ENCODE measurements at places on chromosomes 5 and 9.

DNA sequence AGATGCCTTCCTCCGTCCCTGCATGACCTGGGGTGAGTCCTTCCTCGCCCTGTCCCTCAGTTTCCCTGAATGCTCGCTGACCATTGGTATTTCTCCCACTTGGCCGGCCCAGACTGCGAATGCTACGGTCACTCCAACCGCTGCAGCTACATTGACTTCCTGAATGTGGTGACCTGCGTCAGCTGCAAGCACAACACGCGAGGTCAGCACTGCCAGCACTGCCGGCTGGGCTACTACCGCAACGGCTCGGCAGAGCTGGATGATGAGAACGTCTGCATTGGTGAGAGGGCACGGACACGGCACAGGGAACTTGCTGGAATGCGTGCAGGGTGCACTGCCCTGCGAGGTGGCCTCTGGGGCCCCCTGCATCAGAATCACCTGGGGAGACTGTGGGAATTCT is 77.1 kb downstream of the NTNG2 start:
- DNase-seq = no peak

- no peak for DNase-seq
These were observed 165.1 kb upstream of the S1PR3 start for GRCh38 chr9:88826181-88826580.

GRCh38 chr5:178201221-178201926 is 3.0 kb upstream of the HNRNPAB start:
- DNase-seq = no peak

GRCh38 chr5:14204011-14204670 is 61.0 kb downstream of the TRIO start:
- DNase-seq = no peak

DNA sequence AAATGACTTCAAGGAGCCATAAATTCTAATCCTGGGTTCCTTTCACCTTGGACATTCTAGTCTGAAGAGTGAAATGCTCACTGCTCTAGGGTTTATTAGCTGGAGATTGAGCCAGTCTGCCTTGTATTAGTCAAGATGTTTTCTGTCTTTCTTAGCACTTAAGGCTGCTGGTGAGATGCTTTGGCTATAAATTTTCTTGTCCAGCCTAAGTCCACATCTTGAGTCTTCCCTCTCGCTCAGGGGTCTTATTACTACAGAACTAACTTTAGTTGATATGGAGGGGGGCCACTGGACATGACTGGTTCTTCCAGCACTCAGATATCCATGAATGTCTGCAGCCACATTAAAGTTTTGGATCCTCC is 316.4 kb downstream of the ARHGAP26 start:
- DNase-seq = no peak

DNA sequence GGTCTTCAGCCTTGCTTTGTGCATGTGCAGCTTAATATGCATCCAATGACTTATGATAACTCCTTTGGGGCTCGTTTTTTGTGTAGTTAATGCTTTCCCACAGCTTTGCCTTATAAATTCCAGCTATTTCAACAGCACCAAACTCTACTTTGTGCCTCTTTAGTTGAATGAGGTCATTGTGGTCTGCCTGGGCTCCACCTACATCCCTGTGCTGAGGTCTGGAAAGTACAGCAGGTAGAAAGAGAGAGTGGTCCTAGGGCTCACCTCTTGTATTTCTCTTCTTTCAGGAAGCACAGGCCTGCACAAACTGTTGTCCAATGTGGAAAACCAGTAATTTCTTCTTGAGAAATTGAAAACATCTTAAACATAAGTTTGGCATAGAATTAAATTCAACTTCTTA is 167.2 kb downstream of the XRCC4 start:
- no peak for DNase-seq

DNA sequence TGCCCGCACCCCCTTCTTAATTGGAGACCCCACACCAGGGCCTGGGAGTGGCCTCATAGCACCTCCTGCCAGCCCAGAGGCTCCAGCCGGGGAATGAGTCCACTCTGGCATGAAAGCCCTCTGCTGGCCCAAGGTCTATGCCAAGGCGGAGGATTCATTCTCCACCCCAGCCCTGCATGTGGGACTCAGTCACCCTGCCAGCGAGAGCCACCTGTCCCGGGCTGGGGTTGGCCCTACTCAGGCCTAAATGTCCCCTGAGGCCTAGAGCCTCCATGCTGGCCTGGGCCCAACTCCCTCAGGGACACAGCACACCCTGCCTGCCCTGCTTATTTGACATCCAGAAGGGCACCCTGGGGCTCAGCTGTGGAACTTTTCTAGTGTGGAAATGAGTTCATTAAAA is 1.0 kb upstream of the RAPGEF1 start:
- no peak for DNase-seq

- DNase-seq = no peak
These were observed 3.3 kb downstream of the TLX3 start for GRCh38 chr5:171312129-171312974.

DNA sequence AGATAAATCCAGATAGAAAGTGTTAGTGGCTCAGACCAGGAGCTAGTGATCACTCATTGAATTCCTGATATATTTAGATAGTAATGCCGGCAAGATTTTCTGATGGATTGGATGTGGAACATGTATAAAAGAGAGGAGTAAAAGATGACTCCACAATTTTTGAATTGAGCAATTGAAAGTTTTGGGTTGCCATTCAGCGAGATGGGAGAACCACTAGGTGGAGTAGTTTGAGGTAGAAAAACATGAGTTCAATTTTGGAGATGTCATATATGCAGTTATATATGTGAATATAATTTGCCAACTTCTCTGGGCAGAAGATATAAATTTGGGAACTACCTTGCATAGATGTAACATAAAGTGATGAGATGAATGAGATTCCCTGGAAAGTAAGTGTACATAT is 502.5 kb upstream of the SEMA6A start:
- DNase-seq = no peak

DNA sequence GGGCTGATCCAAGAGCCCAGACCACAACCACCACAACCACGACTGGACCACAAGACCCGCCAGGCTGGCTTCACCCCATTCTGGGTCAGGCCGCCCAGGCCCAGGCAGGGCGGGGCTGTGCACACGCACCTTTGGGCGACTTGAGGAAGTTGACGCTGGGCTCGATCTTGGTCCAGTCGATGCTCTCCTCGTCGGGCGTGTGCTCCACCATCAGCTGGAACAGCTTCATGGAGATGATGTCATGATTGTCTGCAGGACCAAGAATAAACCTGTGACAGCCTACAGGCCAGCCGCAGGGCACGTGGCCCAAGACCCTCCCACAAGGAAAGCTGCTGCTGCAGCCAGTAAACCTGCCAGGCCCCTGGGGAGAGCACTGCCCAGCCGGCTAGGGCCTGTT is 17.3 kb downstream of the LMAN2 start:
- DNase-seq = no peak

DNA sequence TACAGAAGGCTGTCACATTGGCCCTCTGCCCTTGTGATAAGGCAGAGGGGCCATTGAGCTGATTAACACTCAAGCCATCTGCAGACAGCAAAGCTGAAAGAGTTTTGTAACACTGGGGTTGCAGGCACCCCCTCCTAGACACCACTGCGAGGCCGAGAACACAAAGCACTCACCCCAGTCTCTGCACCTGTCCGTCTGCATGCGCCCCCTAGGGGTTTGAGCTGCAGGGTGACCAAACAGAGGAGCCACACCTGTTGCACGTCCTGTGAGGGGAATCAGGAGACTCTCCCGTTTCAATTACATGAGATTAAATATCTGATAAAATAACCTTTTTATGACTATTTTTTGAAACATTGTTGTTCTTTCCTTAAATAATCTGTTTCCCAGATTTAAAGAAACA is 1180.4 kb downstream of the CDH9 start:
- no peak for DNase-seq

GRCh38 chr9:102514541-102514940 is 480.6 kb upstream of the CYLC2 start:
- no peak for DNase-seq

DNA sequence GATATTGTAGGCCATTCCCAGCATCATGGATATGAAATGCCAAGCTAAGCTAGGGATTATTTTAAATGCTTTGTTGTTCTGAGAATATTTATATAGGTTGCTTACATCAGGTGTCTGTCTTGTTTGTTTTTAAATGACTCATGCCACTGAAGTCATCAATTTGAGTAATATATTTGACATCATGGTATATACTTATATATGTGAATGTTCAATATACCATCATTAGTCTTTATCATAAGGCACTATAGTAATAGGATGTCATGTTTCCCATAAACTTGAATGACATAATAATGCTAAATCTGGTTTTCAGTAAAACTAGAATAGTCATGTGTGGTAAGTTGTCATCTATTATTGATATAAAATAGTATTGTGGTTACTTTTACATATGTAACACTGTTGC is 13.1 kb downstream of the C9orf85 start:
- no peak for DNase-seq

GRCh38 chr9:121271368-121272341 is 3.7 kb downstream of the GSN start:
- no peak for DNase-seq

- no peak for DNase-seq
These were observed 122.4 kb downstream of the TRIO start for GRCh38 chr5:14265570-14265969.

GRCh38 chr9:131449276-131449675 is 53.4 kb upstream of the POMT1 start:
- DNase-seq = no peak

- no peak for DNase-seq
These were observed 1.5 kb downstream of the PKN3 start for GRCh38 chr9:128703616-128704355.

DNA sequence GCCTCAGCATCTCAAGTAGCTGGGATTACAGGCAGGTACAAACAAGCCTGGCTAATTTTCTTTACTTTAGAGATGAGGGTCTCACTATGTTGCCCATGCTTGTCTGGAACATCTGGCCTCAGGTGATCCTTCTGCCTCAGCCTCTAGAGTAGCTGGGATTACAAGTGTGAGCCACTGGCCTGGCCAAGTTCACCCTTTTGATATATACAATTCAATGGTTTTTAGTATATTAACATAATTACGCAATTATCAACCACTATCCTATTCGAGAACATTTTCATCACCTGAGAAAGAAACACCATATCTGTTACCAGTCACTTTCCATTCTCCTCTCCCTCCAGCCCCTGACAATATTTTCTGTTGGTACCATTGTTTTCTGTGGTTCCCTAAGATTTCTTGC is 3.7 kb upstream of the CDC23 start:
- no peak for DNase-seq

GRCh38 chr5:7897014-7897600 is 28.2 kb downstream of the MTRR start:
- DNase-seq = no peak

DNA sequence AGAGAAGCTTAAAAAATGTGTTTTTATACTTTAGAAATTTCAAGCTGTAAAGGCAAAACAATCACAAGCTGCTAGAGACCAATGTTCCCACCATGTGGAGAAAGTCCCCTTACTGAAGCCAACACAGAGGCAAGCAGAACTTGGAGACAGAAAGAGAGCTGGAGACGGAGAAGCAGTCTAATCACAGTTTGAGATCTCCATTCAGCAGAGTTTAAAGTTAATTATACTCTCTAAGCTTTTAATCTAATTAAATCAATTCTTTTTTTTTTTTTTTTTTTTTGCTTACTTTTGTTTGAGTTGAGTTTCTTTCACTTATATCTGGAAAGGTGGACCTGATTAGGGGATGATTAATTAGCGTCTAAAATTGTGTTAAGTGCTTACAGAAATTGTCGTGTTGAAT is 1534.3 kb downstream of the MAT2B start:
- DNase-seq = no peak

DNA sequence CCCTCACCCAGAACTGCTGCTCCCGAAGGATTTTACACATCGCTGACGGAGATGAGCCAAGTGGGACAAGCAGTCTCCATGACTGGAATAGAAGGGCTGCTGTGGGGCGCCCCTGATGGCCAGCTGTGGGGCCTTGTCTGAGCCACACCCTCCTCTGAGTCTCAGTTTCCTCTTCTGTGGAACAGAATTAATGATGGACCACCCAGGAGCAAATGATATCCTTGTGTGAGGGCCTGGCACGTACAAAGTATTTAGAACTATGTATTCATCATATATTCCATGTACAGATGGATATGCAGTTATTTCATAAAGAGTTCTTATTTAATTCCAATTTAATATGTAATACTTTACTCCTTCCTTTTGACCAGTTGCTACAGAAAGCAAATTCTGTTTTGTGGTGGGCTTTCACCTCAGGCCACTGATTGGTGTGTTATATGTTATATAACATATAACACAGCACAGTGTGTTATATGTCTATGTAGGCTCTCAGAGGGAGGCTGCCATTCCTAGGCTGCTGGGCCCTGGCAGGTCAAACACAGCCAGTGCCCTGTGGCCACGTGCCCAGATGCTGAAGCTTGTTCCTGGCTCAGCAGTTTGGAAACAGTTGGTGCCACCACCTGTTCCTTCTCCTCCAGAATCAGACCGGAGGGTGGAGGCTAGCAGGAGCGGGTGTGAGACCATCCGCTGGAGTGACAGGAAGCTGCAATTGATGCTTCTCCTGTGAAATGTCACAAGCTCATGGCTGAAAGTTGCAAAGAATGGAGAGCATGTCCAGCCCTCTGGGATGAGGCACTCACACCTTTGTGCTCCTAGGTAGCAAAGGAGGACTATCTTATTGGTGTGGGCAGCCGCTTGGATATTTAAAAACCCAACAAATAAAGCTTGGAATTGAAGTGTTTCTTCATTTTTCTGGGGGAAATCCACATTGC is 4.4 kb upstream of the FGD3 start:
- DNase-seq = no peak

- no peak for DNase-seq
These were observed at the start of gene PARP8 for GRCh38 chr5:50666261-50667022. PARP8 (plus strand) TSS chr5:50666637; CDS start chr5:50667096, 459 bp downstream.

DNA sequence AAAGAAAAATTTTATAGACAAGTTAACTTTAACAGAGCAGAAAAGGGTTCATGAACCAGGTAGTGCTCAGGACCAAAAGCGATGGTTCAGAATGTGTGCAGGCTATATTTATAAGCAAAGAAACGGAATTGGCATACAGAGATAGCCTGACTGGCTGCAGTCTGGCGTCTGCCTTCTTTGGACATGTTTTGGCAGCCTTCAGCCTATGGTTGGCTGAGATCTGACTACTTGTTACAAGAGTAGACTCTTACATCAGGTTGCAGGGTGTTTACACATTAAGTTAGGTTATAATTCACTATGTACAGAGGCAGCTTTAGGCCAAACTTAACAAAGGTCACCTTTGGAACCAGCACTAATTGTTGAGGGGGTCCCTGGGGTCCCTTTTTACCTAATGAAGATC is 7.0 kb downstream of the NOP16 start:
- no peak for DNase-seq

GRCh38 chr5:10331341-10331796 is 22.1 kb upstream of the MARCHF6 start:
- DNase-seq = no peak

DNA sequence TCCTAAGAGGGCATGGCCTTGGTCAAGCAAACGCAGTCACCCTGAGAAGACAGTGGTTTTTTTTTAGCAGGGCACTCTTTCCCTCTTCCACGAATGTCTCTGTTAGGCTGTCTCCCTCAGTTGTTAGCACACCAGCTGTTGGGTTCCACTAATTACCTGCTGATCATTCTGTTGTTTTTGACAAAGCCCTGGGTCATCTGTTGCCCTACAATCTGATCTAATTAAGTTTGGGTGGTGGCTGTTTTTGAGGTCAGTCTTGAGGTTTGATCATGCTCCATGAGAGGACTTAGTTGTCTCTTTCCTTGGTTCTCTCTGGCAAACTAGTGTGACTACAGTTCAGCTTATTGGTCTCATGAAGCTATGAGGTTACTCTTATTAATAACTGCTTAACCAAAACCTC is 5.0 kb upstream of the PTPDC1 start:
- no peak for DNase-seq

GRCh38 chr5:75341934-75342333 is 4.9 kb downstream of the HMGCR start:
- DNase-seq = no peak
